GM12865 (cell line): ENCODE measurements at places on chromosomes 1 and 21.
A peak's percentile ranks its signal among the peaks of the same experiment; 100 is the strongest.

GRCh38 chr1:45177452-45177851 is 29.0 kb downstream of the ZSWIM5 start:
- no peak for DNase-seq

GRCh38 chr1:75745276-75745675 is 20.8 kb downstream of the ACADM start:
- peak; percentile 59 for DNase-seq

DNA sequence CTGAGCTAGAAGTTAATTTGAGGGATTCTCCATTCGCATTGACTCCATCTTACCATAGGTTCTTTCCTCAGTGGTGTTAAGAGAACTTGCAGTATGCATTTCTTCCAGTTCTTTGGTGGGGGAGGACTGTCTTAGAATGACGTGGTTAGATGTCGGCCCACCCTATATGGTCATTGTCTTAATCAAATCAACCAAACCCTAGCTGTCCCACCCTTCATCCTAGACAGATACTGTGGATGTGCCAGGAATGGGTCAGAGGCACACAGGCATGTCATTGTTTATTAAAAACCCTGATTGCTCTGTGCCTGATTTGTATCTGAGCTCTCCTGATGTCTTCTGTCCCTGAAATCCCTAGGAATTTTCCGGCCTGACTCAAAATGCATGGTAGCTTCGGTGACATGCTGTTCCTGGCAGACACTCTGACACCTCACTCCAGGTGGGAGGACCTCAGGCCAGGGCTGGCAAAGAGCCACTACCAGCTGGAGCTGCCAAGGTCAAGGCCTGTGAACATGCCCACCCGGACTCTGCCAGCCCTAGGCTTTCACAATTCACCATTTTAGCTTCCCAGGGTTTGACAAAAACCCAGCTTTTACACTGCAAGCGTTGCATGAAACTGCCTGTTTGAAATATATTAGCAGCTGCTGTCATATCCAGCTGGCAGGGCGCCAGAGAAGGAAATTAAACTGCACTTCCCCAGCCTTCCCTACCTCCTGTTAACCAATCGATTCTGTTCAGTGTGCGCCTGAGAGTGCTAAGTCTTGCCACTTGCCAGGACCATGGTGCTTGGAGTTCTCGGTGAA is 134.0 kb downstream of the FAM78B start:
- no peak for DNase-seq

- DNase-seq, result no peak
Observed at GRCh38 chr1:39842836-39843235, 40.5 kb downstream of the TRIT1 start.

GRCh38 chr1:53125122-53125521 is 17.3 kb downstream of the SLC1A7 start:
- DNase-seq, result no peak

- DNase-seq, result no peak
Observed at GRCh38 chr1:212271823-212272485, 13.3 kb upstream of the PPP2R5A start.
